ENCODE measurements at places on chromosomes 1 and 21.

- DNase-seq: no peak
Measured at GRCh38 chr1:82423174-82423815, 622.6 kb downstream of the ADGRL2 start.

GRCh38 chr1:231723146-231723545 lies 96.6 kb downstream of the DISC1 start:
- no peak for DNase-seq

DNA sequence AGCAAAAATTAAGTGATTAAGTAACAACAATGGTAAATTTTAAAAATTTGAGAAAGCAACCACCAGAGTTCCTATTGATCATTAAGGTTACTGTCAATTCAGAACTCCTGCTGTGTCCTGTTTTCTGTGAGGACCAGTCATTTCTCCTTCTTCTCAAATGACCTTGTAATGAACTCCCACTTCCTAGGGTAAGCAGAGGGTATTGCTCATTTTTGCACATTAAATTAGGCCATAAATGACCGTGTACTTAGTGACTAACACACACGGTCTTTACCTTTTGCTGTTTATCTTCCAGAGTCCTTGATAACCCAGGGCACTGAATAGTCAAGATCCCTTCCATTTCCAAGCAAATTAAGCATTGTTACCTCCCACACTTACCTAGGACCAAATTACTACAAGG lies 227.5 kb upstream of the LYPLAL1 start:
- no peak for DNase-seq

GRCh38 chr1:77282187-77282865 lies 507 bp downstream of the AK5 start:
- DNase-seq: peak; percentile 12

DNA sequence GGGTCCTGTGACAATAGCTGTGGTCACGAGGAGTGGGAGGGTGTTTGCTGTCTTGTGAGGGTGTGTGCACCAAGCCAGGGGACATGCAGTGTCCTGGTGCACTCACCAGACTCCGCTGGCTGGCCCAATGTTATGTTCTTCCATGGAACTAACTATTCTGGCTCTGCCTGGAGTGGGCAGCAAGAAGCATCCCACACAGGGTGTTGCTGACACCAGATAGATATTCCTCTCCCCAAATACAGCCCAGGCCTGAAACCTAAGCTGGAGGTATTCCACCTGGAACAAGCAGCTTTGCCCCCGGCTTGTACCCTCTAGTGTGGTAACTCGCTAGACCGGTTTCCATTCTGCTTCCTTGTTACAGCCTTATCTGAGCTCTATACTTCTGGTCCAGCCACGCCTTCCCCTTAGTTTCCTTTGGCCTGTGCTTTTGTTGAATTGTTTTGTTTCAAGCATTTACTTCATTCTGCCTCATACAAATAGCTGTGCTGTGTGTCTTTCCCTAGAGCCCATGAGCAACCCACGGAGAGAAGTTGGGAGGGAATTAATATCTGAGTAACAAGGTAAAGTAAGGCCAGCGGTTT lies 14.7 kb upstream of the LY9 start:
- no peak for DNase-seq

- DNase-seq: no peak
Measured at GRCh38 chr1:78758506-78758905, 108.9 kb downstream of the IFI44 start.

- no peak for DNase-seq
Measured at GRCh38 chr1:154719586-154720327, 111.8 kb upstream of the ADAR start.

- no peak for DNase-seq
Measured at GRCh38 chr1:113035086-113035485, 37.9 kb upstream of the LRIG2 start.

DNA sequence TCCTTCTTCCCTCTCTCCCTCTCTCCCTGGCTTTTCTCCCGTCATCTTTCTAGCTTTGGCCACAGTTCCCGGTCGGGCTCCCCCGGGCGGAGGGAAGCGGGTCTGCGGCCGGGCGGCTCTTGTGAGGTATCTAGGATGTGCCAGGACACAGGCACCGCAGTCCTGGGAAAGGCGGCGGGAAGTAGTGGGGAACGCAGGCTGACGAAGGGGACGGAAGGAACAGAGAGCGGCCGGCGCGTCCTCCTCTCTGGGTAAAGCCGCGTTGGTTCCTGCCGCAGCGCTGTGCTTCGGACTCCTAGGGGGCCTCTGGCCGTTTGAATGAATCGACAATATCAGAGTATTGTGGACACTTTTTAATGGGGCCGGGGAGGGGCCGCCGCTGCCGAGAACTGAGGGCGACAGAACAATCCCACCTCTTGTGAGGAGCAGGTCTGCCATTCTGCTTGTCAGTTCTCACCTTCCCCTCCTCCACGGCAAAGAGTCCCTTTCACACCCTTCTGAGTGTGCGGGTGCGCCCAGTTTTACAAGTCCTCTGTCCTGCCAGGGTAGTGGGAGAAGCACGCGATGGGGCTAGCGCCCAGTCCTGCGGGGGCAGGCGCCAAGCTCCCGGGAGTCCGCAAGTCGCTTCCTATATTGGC lies 1.2 kb upstream of the LHX9 start:
- DNase-seq: no peak

DNA sequence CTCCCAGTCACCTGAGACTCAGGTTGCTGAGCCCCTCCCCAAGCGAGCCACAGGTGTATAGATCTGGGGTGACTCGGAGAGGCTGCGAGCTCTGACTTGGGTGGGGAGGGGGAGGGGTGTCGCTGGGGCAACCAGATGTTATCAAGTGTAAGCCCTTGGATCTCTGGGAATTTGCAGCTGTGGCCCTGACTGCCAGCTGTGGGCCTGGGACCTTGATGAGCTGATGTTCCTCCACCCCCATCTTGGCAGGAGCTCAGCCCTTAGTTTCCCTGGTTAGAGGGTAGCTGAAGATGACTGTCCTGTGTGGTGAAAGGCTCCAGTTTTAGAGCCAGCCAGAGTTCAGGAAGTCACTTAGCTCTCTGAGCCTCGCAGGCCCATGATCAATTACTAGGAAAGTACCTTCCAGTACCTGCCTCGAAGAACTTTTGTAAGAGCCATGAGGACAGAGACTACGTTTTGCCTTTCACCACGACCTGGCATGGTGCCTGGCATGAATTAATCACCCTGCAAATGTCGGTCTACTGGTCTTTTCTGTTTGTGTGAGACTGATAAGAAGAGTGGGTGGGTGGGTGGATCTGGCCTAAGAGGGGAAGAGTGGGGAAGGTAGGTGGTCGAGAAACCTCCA lies 55.8 kb downstream of the YARS1 start:
- no peak for DNase-seq

GRCh38 chr1:114196992-114197907 lies 43.6 kb upstream of the SYT6 start:
- DNase-seq: no peak

GRCh38 chr1:182185842-182186756 lies 124.6 kb upstream of the ZNF648 start:
- no peak for DNase-seq

GRCh38 chr1:225601902-225602589 lies 50.9 kb downstream of the ENAH start:
- DNase-seq: no peak

- no peak for DNase-seq
Measured at GRCh38 chr1:213876531-213876930, 111.2 kb upstream of the PROX1 start.

- DNase-seq: no peak
Measured at GRCh38 chr21:39934895-39935294, 67.7 kb downstream of the PCP4 start.

DNA sequence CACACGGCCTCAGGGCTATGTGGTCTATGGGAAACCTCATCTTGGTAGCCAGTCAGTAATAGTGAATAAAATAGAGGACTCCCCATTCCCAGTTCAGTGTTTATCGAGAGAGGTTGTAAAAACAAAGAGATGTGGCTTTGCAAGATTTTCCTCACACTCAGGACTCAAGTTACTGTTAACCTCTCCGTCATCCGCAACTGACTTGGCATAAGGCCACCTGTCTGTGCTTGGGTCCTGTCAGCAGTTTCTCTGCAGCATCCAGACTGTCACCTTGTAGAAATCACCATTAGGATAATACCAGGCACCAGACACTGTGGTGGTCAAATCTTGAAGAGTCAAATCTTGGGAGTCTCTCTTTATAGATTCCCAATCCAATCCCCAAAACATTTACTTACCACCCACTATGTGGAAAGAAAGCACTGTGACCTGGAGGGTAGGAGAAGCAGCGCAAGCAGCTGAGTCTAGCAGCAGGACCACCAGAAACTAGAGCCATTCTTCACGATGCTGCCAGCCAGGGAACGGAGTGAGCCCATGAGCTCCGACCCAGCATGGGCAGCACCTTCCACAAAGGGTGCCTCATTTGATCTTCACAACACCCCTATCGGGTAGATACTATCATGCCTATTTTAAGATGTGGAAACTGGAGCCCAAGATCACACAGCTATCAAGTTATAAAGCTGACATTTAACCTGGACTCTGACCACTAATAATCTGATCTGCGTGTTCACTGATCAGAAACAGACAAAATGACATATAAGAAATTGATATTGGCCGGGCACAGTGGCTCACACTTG lies 5.6 kb upstream of the GPR25 start:
- no peak for DNase-seq

- no peak for DNase-seq
Measured at GRCh38 chr1:70497152-70497551, 86.1 kb downstream of the CTH start.

GRCh38 chr1:36089393-36090121 lies 865 bp downstream of the ADPRS start:
- no peak for DNase-seq

DNA sequence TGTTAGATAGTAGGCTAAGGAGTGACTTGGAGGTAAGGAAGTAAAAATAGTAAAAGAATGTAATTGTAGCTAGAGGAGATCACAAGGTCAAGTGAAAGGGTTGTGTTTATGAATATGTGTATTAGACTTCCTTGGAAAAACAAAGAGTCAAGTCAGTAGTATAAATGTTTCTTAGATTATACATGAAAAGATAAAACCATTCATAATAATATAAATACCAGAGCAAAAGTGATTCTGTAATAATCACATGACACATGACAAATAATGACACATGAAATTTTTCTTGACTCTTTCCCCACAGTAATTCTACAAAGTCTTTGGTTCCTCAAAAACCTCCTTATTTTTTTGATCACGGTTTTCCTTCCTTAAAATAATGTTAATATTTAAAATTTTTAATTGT lies 56.4 kb downstream of the IVNS1ABP start:
- no peak for DNase-seq

Measured in T-helper 2 cell (primary cell).